ENCODE measurements at places on chromosomes 12 and 14.

- peak; percentile 74 for DNase-seq
Measured at GRCh38 chr12:104494137-104494792, 37.5 kb downstream of the CHST11 start.

DNA sequence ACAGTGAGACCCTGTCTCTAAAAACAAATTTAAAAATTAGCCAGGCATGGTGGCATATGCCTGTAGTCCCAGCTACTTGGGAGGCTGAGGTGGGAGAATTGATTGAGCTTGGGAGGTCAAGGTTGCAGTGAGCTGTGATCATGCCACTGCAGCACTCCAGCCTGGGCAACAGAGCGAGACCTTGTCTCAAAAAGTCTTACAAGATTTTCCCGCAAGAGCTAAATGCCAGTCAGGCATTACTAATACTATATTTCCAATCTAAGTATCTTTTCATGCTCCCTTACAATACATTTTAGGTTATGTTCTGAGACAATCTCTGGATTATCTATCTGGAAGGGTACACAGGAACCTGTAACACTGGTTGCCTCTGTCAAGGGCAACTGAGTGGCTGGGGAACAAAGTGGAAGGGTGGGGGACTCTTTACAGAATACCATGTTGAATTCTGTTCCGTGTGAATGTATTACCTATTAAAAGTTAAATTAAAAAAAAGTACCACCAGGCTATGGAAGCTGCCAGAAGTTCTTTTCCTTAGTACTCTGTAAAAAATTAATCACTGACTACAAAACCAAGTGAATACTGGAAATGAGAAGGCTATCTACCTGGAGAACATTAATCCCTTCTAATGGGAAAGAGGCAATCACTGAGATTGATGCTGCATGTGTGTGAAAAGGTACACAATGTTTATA is 56.7 kb downstream of the BTBD7 start:
- no peak for DNase-seq

DNA sequence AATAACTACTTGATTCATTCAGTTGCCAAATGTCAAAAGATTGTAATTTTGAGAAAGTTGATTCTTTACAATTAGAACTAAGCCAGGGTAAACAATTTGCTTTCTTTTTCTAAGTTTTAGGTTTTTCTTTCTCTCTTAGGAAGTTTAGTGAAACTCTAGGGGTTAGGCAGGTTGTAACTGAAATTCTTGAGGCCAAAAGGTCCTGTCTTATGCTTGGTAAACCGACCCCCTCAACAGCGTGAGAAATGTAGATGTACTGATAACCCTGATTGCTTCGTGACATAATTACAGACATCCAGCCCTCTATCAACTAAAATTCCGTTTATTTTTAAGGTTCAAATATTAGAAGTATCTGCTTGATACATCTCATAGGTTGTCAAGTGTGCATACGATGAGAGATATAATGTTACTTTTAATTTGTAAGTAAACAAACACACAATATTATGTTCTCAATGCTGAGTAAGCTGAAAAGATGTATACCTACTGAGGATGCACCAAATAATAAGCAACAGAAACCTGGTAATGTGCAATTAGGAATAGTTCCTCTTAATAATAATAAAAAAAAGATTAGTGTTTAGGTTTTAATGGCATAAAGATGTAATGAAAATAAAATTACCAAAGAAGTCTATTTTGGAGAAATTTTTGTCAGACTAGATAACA is 7.2 kb downstream of the FUT8 start:
- no peak for DNase-seq

GRCh38 chr14:54901380-54902142 is 1.1 kb downstream of the GCH1 start:
- no peak for DNase-seq

DNA sequence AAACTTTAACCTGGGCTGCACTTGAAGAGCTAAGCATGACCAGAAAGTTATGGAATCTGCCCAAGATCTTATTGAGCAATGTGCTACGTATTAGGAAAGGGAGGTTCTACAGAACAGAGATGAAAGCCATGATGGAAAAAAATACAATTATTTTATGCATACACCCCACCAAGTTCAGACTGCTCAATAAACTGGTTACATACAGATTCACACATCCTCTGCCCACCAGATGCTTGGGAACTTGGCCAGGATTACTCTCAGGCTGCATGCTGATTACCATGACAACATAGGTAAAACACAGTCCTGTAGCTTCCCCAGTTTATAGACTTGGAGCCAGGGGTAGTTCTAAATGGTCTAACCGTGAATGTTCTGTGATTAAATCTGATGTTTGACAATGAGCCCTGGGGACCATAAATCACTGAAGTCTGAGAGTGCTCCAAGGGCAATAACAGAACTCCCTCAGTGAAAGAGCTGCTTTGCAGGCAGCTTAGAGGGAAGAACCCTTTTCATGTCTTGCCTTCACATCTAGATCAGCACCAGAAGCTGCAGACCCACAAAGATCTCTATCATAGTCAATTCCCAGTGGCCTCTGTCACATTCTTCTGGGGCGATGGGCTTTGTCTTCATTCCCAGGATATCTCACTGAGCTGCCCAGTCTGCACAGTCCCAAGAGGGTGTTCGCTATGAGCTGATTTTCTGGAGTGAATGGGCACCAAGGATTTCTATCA is 232.2 kb downstream of the EMP1 start:
- no peak for DNase-seq

- DNase-seq = no peak
Measured at GRCh38 chr12:127273626-127274025, 993.3 kb upstream of the TMEM132C start.

- no peak for DNase-seq
Measured at GRCh38 chr12:6820166-6820565, 1.5 kb upstream of the GPR162 start.

DNA sequence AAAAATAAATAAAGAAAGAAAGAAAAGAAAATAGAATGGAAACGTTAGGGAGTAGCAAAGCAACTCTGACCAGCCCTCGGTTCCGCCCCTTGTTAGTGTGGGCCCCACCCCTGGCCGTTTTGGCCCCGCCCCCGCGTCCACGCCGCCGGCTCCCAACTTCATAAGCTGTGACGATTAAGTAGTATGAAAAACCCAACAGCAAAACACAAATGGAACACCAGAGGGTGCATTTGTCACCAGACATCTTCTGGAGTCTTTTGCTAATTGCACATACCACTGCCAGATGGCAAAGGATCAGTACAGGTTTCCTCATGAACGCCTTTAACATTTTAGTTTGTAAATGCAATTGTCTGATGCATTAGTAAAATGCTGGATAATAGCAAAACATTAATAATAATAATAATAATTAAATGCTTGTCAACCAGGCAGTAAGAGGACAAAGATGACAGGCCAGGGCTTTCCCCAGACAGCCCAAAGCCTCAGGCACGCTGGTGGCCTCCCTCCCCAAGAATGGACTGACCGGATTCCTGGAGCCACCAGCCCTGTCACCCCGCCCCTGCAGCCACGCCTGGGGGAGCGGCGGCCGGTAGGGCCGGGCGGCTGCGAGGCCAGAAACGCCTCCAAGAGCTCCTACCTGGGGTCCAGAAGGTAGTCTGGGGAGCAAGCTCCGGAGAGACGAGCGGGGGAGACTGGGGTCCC is 23.6 kb downstream of the HSP90AA1 start:
- peak; percentile 40 for DNase-seq

- DNase-seq = no peak
Measured at GRCh38 chr14:55436519-55436918, 3.9 kb downstream of the TBPL2 start.

GRCh38 chr14:93343266-93343665 is 3.7 kb upstream of the COX8C start:
- no peak for DNase-seq

- DNase-seq = no peak
Measured at GRCh38 chr14:61547186-61548069, 147.9 kb upstream of the HIF1A start.

DNA sequence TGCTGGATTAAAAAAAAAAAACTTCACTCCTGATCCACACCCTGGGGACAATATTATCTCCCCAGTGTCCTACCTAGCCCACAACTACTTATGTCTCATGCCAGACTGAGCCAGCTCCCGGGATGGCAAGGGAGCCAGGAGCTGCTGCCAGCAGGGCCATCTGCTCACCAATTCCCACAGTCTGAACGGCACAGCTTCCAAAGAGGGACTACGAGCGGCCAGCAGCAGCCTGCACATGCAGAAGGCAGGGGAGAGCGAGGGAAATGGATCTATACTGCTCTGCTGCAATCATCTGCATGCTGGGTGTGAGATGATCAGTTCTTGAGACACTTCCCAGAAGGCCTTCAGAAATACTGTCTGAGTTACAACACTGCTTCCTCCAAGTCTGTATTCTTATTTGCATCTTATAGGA is 11.1 kb downstream of the SSH1 start:
- no peak for DNase-seq

GRCh38 chr12:49903700-49904423 is at the start of gene FAIM2:
TSS of gene FAIM2 (minus strand) at chr12:49903900. CDS start at chr12:49903792, 108 bp downstream.
- DNase-seq = no peak

GRCh38 chr12:43402436-43402835 is 149.6 kb downstream of the ADAMTS20 start:
- DNase-seq = no peak

DNA sequence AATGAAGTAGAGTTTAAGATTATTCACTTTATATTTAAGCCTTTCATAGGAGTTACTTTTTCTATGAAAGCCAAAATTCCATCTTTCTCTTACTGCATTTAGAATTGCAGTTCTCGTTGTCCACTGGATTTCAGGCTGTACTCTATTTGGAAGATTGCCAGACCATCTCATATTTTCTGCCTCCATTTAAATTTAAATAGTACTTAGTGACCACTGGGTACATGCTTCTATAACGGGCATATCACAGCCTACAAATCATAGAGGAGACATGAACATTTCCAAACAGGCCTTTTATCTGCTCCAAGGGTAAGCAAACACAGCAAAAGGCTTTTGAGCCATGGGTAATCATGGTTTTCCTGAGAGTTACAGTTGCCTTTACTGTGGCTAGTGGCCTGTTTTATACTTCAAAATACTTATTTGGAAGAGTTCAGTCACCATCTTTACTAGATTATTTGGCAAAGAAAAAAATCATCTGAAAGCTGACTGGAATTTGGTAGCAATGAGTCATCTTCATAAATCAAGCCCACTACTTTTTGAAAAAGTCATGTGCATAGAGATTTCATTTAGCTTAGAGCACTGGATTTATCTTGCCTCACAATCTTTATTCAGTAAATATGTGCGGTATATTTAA is 15.7 kb downstream of the ANO6 start:
- no peak for DNase-seq

All from stimulated activated CD4-positive, alpha-beta T cell treated with anti-CD3 and anti-CD28 coated beads, TNF-alpha, amount 100 ng/mL, for 48 hours (primary cell).